ENCODE measurements at places on chromosomes 12 and 14.

DNA sequence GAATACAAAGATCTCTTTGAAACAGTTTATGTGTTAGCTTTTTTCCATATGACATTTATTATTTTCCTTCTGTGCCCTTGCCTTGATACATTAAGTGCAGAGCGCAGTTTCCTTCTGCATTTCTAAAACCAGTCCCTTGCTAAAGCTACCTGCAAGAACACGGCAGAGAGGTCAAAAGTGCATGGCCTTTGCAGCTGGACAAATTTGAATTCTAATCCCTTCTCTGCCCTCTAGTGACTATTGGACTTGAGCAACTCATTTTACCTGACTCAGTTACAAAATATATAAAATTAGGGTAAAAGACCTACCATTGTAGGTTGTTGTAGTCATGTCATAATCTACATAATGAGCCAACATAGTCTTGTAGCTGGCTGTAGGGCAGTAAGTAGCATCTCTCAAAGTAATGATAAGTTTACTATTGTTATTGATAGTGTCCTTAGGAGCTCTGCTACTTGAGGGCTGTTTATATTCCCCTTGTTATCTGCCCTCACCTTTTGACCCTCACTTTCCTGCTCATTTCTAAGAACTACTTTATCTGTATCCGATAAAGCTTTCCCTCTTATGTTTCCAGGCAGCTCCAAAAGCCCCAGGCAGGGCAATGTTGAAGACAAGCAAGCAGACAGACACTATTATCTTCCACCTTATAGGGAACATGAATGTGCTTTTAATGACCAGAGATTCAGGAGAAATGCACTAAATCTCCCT is 120.0 kb upstream of the PDZRN4 start:
- DNase-seq = no peak

DNA sequence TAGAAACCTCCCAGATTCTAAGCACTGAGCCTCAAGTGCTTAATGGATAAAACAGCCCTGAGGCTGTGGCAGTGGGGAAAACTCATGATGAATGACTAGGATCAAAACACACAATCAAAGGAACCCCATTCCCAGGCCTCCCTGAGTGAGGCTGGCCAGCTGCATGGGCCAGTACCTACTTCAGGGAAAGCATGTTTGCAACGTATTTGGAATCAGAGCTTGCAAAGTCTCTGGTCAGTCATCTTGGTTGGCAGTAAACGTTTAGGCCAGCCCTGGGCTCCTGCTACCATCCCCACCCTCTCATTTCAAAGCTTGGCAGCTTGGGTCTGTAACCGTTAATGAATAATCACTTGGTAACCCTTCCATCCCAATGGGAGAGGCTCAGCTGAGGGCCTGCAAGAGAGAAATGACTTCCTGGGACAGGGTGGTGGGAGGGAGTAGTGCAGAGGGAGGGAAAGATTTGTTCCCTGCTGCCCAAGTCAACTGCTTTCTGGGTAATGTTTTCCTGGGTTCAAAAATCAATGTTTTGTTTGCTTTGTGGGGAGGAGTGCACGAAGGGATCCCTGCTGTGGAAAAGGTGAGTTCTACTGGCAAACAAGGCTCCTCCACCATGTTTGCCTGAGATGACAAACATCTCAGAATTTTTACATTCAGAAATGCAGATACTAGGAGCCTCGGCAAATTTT is 2.0 kb upstream of the RNASE8 start:
- no peak for DNase-seq

DNA sequence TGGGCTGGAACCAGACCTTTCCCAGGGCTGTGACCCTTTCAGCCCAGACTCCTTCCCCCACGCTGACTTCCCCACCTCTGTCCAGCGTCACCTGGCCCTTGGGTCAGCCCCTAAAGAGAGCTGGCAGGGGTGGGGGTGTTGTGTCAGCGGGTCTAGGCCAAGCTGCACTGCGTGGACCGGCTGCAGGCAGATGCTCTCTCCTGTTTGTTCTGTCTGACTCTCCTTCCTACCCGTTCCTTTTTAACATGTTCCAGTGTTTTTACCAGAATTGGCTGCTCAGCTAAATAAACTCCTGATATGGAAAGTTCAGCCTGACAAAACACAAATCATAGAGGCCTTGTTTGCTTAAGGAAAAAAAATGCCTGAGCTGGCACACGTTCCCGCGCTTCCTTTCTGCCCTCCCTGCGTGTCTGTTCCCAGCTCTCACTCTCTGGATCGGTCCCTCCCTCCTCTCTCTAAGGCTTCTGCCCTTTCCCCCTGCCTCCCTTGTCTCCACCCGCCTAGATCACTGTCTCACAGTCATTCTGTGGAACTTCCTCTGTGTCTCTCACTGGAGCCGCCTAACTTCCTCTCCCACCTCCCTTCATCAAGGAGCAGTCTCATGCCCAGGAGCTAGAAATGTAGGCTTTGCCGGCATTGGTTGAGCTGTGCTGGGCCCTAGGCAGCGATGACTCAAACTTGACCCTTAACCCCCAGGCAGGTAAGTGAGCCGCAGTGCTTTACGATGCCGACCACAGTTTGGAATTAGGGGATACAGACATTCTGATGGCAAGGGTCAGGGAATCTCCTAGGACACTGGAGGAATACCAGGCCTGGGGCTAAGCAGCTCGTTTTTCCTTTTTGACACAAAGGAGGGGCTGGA is 15.5 kb upstream of the MLXIP start:
- DNase-seq = peak; percentile 69

GRCh38 chr14:49957089-49957852 is 64.4 kb downstream of the ARF6 start:
- DNase-seq = no peak

DNA sequence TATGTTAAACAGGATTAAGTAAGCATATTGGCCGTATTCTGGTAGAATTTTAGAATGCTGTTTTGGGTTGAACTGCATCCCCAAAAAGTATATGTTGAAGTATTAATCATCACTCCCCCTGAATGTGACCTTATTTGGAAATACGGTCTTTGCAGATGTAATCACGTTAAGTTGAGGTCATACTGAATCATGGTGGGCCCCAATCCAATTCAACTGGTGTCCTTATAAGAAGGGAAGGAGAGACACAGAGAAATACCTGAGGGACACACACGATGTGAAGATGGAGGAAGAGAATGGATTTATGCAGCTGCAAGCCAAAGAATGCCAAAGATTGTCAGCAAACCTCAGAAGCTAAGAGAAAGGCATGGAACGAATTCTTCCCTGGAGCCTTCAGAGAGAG is 268.6 kb downstream of the ITPR2 start:
- DNase-seq = no peak

DNA sequence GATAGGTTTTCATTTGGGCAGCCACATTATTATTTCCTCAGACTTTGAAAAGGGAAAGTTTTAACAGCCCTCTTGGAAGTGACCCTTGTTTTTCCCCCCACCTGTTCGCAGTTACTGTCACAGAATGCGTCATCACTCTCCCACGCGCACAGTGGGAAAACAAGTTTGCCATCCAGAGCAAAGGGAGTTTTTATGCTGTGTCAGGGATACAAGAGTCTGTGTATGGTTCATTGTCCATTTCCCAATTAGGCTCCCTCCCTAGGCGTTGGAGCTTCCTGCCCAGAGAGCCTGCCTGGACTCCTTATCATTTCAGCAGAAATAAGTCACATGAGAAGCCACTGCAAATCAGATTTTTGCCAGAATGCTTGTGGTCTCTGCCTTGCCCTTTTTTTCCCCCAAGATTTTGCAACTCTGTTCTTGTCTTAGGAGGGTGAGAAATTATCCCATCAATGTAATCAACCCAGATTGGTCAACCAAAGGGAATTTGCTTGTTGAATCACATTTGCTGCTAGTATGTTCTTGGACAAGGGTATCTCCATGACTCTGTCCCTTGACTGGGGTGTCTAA is 104.1 kb downstream of the IGF1 start:
- DNase-seq = peak; percentile 13

DNA sequence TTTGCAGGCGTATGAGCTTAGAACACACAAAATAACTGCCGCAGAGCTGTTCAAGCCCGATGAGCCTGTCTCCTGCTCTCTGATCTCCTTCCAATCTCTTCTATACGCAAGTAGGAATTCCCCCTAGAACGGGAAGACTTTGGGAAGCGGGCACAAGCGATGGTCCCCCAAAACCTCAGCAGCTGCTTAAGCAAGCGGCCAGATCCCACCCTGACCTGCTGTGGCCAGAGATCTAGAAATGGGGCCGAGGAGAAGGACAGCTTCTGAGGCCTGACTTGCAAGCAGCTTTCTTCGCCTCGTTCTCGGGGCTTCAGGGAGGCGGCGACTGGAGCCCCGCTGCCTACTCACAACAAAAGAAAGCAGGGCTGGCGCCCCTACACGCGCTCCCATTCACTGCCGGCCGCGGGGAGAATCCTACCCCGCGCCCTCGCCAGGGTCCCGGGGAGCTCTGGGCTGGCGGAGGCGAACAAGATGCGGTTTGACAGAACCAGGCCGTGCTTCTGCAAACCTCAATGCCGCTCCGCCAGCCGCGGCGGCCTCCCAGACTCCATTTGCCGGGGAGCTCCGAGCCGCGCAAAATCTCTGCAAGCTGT is 922 bp downstream of the TBX5 start:
- DNase-seq = no peak

DNA sequence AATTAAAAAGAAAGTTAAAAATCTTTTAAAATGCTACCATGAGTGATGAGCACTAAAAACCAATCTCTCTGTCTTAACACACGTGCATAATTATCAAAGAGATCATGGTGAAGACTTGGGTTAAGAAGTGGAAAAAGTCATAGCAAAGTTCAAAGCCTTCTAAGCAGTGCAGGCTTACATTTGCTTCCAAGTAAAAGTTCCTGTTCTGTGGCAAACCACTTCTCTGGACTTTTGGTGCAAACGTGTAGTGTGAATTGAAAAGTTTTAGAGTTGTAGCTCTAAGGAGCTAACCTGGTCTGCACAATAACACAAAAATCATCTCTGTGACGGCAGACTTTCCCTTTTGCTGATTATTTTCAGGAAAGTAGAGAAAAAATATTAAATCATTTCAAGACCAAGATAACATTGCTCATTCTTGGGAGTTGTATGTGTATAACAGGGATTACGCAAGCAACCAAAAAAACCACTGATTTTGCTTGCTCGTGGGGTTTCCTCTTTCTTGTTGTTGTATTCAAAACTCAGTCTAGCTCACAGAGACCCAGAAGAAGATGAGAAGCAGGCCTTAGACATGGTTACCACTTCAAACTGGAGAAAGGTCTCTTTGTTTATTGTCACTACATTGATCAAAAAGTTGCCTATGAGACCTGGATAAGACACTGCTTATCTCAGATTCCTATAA is 2.3 kb upstream of the GLIPR1 start:
- peak; percentile 72 for DNase-seq

DNA sequence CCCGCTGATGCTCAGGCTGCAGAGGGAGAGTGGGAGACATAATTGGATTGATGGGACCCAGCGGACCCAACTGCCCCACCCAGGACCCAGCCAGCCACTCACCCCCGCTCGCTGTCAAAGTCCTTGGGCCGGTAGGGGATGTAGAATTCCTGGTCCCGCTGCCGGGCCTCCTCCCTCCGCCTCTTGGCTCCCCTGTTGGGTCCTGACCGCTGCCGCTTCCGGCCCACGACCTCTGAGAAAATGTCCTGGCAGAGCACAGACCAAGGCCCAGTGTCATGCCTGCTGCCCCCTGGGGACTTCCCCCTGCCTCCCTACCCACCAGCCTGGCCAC is 13.5 kb downstream of the CFAP73 start:
- DNase-seq = no peak

GRCh38 chr12:20475542-20475941 is 107.2 kb downstream of the PDE3A start:
- DNase-seq = peak; percentile 29

GRCh38 chr12:116525418-116526001 is 33.7 kb upstream of the MAP1LC3B2 start:
- peak; percentile 92 for DNase-seq

GRCh38 chr14:54652605-54653052 is 85.7 kb downstream of the SAMD4A start:
- DNase-seq = peak; percentile 65

GRCh38 chr14:94710731-94711130 is 59.2 kb downstream of the GSC start:
- DNase-seq = no peak

- no peak for DNase-seq
These were observed 22.5 kb upstream of the PCNX1 start for GRCh38 chr14:70884595-70885342.

DNA sequence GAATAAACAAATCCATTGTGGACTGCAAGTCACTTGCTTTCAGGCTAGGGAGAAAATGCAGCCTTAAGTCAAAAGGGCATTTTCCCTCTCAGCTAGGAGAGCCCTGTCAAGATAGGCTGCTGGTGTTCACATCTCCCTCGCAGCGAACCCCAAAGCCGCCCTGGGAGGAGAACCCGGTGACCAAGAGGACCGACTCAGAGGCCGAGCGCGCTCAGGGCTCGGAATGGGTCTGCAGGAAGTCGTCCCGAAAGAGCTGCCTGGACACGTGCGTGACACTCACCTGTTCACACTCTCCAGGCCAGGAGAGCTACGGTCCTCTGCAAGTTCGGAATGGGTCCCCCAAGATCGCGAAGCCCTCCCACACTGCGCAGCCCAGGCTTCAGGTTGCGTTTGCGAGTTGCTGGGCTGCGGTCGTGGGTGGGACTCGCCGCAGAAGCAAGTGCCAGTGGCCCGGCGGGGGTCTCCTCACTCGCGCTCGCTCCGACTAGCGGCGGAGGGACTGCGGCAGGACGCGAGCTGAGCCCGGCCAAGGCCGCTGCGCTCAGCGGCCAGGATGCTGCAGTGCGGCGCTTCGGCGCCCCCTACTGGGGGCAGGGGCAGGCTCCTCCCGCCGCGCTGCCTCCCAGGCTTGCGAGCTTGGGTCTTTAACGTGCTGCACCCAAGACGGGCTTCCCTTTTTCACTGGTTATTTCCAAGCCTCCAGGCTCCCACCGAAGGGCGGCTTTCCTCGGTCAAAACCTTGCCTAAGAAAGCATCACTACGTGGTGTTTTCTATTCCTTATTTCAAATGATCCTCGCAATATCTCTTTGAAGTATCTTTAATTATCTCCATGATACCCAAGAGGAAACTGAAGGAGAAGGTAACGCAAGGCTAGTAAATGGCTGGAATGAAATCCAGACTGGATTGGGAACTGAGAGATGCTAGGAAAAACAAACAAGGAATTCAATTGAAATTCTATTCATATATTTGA is at the start of gene RERG:
Gene RERG (minus strand): TSS at position 503 of the 971 bp plus-strand sequence. CDS start 3,928 bp downstream, outside the sequence.
- DNase-seq = peak; percentile 88

DNA sequence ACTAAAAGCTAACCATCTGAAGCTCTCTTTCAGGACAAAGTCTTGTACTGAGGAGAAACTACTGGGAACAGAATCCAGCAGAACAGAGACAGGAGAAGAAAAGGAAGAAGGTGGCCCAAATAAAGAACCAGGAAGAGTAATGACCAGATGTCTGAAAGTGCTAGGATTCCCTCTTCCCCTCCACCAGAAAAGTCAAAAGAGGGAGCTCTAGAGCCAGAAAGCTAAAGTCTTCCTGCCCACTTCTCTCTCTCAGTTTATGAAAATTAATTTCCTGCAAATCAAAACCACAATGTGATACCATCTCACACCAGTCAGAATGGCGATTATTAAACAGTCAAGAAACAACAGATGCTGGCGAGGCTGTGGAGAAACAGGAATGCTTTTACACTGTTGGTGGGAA is 47.2 kb downstream of the SPPL3 start:
- DNase-seq = no peak

- no peak for DNase-seq
These were observed 53.3 kb upstream of the NCOR2 start for GRCh38 chr12:124620606-124621295.

Measured in adipocyte (in vitro differentiated cells).